ENCODE measurements at places on chromosomes 2 and 18.

DNA sequence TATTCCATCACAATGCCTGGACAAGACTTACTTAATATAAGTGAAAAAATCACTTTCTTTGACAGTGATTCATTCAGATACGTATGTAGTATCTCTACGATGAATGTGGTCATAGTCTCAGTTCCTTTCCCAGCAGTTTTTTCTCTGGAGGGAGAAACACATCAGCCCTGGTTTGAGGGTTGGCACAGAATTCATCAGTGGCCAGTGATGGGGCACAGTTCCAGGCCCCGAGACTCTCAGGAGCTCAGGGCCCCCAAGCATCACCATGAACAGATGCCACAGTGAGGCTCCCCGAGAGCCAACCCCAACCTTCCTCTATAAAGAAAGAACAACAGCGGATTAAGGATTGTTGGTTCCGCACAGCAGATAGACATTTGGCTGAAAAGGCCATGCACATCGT, 12.5 kb downstream of the PRKAG3 start:
- no peak for DNase-seq

DNA sequence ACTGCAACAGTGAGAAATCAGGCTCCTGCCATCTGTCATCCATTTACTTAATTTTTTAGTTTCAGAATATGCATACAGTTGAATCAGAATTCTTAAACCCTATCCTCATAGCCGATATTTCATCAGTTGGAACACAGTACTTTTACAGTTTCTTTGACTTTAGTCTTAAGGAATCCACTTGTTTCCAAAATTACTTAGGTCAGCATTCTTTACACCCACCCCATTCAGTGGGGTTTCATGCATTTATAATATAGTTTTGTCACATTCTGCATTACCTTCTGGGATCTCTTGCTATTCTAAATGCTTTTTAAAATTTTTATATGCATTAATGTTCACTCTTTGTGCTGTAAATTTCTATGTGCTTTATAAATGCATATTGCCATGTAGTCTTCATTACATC, 400.4 kb upstream of the LRRTM4 start:
- DNase-seq, result no peak

GRCh38 chr2:19746137-19746600, 155.6 kb downstream of the TTC32 start:
- DNase-seq, result no peak

GRCh38 chr2:173590276-173590861, 235.7 kb downstream of the CDCA7 start:
- DNase-seq, result peak; percentile 92

DNA sequence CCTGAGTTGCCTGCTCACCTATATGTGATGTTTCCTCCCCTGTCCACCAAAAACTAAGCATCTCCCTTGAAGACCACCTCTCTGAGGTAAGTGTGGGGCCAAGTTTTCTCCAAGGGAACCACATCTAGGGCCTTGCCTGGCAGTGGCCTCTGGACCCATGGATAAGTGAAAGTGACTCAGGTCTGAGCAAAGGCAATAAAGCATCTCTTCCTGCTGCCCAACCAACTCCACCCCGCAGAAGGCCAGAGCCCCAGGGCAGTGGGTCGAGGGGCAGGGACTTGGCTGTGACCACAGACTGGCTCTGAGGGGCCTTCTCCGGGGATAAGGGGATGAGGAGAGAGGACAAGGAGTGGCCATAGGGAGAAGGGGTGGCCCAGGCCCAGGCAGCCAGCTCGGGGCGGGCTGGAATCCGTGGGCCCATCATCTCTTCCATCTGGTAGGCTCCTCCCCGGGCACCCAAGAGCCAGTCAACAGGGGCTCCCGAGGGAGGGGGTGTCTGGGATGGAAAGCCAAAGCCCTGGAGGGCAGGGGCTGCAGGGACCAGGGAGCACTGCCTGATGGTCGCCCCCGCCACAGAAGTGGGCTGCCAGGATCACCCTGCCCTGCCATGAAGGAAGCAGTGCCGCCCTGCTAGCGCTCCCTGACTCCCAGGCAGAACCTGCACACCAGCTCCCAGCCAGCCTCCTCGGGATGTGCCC, 33.4 kb downstream of the EMX1 start:
- DNase-seq, result no peak

- no peak for DNase-seq
Measured at GRCh38 chr2:9440058-9440727, 16.7 kb downstream of the CPSF3 start.

GRCh38 chr2:53821810-53822209, 35.0 kb downstream of the ERLEC1 start:
- no peak for DNase-seq

GRCh38 chr18:37783771-37784170, 218.2 kb upstream of the CELF4 start:
- no peak for DNase-seq

DNA sequence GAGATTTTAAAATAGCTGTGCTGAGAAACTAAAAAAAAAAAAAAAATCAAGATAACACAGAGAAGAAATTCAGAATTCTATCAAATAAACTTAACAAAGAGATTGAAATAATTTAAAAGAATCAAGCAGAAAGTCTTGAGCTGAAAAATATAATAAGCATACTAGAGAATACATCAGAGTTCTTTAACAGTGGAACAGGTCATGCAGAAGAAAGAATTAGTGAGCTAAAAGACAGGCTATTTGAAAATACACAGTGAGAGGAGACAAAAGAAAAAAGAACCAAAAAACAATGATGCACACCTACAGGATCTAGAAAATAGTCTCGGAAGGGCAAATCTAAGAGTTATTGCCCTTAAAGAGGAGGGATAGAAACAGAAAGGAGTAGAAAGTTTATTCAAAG, 548.1 kb downstream of the ADCYAP1 start:
- DNase-seq, result no peak

All from AG09309 (cell line).